ENCODE measurements at places on chromosomes 5 and 9.

- no peak for DNase-seq
Observed at GRCh38 chr9:76502746-76503145, 43.8 kb downstream of the GCNT1 start.

DNA sequence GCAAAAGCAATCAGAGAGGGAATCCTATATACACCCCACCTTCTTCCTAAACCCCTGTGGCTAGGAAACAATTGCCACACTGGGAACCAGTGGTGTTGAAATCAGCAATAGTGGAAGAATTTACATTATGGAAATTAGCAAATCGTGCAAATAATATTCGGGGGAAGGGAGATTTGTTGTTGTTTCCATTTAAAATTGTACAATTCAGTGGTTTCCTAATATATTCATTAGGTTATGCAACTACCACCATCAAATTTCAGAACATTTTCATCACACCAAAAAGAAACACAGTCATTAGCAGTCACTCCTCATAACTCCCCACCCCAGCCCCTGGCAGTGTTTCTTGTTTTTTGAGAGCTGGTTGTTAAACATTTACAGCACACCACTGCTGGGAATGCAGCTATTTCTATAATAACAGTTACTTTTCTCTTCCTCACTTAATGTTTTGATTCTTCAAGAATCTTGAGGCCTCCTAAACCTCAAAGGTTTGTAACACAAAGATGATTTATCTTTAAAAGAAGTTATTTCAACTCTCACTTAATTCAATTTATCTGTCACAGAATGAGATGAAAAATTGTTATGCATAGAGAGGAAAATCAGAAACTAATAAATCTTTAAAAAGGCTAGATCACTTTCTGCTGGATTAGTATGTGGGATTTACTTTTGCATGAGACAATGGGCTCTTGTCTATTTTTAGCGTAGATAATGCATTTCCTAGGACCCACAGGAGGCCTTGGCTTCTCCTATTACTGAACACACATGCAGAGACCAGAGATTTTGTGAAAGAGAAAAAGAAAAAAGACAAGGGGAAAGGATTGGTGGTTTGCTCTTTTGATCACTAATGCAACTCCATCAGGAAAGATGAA, 91.8 kb upstream of the DAPK1 start:
- DNase-seq = no peak

- DNase-seq = no peak
Observed at GRCh38 chr5:26034813-26035212, 1003.6 kb downstream of the CDH9 start.

DNA sequence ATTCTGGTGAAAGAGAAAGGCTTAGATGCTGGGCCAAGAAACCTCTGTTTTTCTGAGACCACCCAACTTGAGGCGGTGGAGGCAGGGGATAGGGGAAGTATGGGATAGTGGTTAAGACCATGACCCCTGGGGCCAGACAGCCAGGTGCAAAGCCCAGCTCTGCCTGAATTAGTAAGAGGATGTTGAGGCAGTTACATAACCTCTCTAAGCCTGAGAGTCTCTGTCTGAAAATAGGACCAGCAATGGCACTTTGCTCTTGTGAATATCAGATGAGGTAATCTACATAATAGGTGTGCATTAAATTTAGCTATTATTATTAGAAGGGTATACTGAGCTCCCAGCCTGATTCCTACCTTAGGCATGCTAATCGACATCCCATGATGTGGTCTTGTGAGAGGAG, 68.2 kb downstream of the DOCK2 start:
- DNase-seq = no peak

- peak; percentile 87 for DNase-seq
Observed at GRCh38 chr5:113271015-113271414, 163.8 kb downstream of the TSSK1B start.

GRCh38 chr9:77424993-77425392, 223.1 kb downstream of the GNA14 start:
- DNase-seq = peak; percentile 75

GRCh38 chr9:131302244-131303075, 12.9 kb downstream of the PLPP7 start:
- DNase-seq = no peak

Measured in lung microvascular endothelial cell (primary cell).